H1 (cell line): ENCODE measurements at places on chromosomes 2 and 18.

GRCh38 chr2:113896791-113897190 is 6.9 kb downstream of the ACTR3 start:
- DNase-seq: no peak

DNA sequence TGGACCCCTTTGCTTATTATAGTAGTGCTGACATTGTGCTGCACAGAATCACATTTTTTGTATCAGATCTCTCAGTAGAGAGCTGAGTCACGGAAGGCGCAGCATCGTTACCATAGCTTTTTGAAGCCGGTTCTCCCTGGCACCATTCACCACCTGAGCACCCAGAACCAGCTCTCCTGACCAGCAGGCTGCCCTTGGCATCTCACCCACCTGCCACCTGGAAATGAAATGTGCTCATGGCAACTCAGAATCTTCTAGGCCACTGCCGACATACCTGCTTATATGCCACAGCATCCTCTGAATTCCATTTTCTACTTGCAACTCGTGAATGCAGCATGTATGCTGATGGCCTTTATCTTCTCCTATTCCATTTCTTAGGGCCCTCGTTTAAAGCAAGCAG is 62.7 kb downstream of the COA5 start:
- no peak for DNase-seq

GRCh38 chr2:60821133-60821469 is 60.3 kb upstream of the REL start:
- DNase-seq: no peak

DNA sequence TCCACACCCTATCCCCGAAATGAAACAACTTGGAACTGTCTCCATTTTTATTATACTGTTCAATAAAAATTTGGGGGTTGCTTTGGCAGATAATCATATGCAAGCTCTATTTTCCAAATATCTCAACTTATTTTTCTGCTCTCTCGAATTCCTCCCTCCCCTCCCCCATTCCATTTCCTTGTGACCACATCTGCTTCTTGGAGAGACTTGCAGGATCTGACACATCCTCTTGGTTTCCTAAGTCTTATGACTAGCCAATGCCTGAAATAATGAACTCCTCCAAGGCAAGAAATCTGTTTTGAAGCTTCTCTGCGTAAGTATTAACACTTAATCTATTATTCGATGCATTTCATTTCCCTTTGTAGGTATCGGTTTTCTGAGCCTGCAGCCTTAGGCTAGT is 16.1 kb downstream of the TGIF1 start:
- DNase-seq: no peak

DNA sequence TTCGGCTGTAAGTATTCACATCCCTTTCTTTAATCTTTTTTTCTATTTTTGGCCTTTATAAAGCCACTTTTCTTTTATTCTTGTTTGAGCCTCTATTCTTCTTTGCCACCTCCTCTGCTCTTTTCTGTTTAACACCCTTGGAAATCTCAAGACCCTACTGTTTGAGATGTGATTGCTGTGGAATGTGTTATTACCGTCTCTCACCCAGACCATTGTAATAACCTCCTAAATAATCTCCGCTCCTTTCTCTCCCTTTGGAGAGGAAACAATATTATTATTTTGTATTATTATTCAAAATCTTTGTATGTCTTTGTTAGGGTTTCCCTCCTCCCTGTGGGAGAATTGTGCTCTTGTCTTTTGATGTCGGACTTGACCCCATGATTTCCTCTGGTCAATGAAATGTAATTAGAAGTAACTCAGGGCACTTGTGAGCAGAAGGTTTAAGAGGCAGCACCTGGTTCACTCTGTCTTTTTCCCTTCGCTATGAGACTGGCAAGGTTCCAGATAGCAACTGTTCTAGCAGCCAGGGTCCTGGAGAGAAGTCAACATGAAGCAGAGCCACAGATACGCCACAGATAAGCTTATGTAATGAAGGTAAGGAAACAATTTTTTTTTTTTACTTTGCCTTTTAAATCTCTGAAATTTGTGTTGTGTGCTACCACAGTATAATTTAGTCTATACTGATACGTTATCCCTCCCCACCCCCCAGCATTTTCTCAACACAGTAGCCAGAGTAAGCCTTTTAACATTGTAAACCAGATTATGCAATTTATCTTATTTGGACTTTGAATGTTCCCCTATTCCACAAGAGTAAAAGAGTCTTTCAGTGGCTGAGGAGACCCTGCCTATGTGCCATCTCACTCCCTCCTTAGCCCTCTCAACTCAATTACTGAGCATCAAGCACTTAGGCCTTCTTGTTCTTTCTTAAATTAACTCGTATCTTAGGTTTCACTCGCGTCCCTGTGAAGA is 601.2 kb upstream of the ZNF804A start:
- no peak for DNase-seq

DNA sequence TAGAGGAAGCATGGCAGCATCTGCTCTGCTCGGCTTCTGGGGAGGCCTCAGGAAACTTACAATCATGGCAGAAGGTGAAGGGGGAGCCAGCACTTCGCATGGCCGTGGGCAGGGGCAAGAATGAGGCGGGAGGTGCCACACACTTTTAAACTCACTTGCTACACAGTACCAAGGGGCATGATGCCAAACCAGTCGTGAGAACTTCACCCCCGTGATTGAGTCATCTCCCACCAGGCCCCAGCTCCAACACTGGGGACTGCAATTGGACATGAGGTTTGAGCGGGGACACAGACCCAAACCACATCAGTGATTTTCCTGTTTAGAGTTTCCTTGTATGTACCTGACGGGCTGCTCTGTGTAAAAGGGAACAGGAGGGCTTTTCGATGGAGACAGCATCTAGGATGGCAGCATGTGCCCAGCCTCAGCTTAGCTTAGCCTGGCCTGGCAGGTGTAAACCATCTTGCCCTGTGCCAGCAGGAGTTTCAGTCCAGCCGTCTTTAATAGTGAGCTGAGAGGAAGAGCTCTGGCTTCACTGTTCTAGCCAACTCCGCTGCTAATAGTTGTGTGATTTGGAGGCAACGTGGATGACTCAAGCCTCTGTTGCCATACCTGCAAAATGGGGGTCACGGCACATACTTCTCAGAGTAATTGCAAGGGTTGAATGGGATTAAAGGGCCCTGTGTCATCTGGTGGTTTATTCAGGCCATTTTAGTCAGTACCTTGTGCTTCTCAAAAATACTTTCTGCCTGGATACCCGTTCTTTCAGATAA is 101.8 kb downstream of the ASAP2 start:
- DNase-seq: no peak

- no peak for DNase-seq
These were observed 192.4 kb downstream of the AFF3 start for GRCh38 chr2:99949963-99950362.
